ENCODE measurements at places on chromosomes 1 and 21.
A peak's percentile ranks its signal among the peaks of the same experiment; 100 is the strongest.

GRCh38 chr21:43731476-43731875 lies 12.5 kb downstream of the PDXK start:
- DNase-seq = no peak

DNA sequence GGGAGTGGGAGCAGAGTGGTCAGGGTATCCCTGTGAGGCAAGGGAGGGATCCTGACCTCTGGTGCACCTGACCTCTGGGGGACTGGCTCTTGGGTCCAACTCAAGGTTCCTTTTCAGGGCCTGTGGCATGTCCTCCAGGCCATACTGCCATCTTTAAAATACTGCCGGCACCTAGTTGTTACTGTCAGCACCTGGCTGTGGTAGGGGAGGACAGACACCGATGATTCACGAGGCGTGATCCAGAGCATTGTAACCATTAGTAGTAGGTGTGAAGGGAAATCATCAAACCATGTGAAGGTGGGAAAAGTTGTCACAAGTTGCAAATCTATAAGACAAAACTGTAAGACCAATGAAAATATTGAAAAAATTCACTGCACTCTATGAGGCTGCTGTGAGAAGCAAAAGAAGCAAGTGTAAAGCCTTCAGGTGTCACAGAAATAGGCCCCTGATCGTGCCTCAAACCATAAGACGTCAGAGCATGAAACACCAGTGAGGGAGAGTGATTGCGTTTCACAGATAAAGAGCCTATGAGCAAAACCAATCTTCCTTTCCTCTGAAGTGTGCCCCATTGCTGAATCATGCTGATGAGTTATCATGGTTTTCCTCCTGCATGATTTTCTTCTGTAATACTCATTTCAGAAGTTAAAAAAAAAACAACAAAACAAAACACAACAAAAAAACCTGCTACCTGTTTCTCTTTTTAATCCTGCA lies 55.3 kb downstream of the CDC7 start:
- DNase-seq = peak; percentile 47

- no peak for DNase-seq
These were observed 46.6 kb downstream of the TTC3 start for GRCh38 chr21:37119421-37120218.

- DNase-seq = no peak
These were observed 14.9 kb downstream of the LIX1L start for GRCh38 chr1:145942871-145943270.

GRCh38 chr1:169511316-169512005 lies 25.7 kb upstream of the SLC19A2 start:
- no peak for DNase-seq

GRCh38 chr1:67355745-67356424 lies 48.2 kb downstream of the IL12RB2 start:
- DNase-seq = no peak

- DNase-seq = no peak
These were observed 143.3 kb downstream of the GREM2 start for GRCh38 chr1:240468656-240469055.

- no peak for DNase-seq
These were observed 35.5 kb downstream of the MTR start for GRCh38 chr1:236830560-236830959.

DNA sequence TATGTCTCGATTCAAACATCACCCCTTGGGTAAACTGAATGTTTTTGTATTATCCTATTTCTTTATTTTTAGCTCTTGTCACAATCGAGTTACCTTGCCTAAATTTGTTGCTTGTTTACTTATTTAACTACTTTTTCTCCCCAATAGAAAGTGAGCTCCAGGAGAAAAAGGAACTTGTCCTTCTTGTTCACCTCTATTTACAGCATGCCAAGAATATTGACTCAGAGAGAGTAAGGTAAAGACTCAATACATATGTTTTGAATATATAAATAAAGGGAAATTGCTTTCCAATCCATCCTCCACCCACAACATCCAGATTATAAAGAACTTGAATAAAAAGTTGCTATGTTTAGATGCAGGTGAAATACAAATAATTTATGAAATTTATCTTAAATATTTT lies 107.3 kb upstream of the PDC start:
- DNase-seq = no peak

- no peak for DNase-seq
These were observed 38.7 kb downstream of the PHC2 start for GRCh38 chr1:33392206-33392605.

- DNase-seq = no peak
These were observed 157.8 kb downstream of the PCBP3 start for GRCh38 chr21:45801129-45801964.
